ENCODE measurements at places on chromosomes 4 and X.

GRCh38 chr4:27629532-27630225 lies 769.0 kb downstream of the STIM2 start:
- no peak for DNase-seq

GRCh38 chr4:88681209-88681608 lies 16.4 kb downstream of the NAP1L5 start:
- no peak for DNase-seq

GRCh38 chrX:72466493-72466892 lies 106.2 kb downstream of the HDAC8 start:
- DNase-seq = no peak

GRCh38 chr4:139666735-139667281 lies 1.2 kb downstream of the MGST2 start:
- no peak for DNase-seq

DNA sequence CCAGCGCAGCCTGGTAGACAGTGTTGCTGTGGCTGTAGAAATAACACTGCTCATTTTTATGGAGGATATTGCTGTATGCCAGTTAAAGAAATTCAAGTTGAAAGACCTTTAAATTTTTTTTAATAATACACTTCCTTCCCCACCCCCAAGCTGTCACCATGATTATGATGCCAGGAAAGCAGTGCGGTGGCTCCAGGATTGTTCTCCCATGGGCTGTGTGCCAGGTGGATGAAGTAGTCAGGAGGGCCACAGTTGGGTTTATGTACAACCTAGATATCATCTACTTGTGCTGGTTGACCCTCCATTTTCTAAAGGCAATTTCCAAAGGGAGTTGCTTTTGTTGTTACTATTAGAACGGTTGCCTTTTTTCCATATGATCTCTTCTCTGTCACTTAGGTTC lies 136.6 kb downstream of the AFF1 start:
- no peak for DNase-seq

GRCh38 chr4:176226736-176227135 lies 31.4 kb upstream of the SPATA4 start:
- no peak for DNase-seq

DNA sequence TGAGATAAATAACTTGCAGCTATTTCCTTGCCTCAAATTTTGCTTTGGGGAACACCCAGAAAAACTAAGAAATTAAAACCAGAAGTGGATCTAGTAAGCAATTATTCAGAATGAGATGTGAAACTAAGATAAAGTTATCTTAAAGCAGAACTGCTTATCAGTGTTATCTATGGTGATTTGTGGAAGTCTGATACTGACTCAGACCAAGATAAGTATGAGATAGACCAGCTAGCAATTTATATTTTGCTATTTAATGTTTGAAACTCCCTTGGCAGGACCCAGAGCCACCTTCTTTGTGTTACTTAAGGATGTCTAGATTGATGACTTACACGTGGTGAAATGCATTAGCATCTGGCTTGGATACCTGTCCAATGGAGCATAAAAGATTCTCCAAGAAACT lies 368.1 kb downstream of the EPHA5 start:
- DNase-seq = no peak

DNA sequence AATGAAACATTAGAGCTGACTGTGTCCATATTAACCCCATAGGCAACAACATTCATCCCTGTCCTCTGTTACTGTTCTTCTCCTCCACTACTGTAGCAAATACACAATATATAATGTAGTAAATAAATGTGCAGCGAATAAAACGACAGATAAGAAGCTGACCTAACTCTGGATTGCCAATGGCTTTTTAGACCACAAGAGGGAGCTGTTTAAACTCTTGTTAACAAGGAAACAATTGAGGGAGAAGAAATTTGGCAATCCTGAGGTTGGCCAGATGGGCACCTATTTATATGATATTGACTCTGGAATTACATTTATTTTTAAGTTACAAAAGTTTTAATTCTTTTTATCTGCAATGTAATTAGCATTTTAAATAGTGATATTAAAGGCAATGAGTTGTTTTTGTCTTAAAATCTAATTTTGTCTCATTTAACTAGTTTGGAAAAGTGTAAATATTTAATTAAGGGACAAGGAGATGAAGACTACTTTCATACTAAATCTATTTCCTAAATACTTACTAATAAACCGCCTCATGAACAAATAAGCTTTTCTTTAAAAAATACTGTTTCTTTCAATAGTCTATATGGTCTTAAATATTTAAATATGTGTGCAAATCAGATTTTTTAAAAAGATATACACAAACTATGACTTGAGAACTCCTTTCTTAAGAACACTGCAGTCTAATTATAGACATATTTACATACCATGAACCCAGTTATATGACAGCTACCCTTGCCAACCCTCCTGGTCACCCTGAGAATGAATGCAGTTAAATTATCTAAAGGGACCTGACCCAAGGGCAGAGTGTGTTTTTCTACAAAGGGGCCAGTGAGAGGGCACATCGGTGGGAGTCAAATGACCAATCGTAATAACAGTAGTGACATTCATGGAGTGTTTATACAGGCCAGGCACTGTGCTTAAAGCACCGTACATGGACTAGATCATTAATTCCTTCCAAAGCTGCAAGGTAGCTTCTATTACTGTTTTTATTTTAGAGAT lies 52.9 kb upstream of the HPF1 start:
- DNase-seq = no peak

- DNase-seq = no peak
Observed at GRCh38 chrX:7252013-7252610, 104.2 kb upstream of the PUDP start.

- DNase-seq = no peak
Observed at GRCh38 chrX:73127700-73128241, 48.5 kb upstream of the PABPC1L2A start.

DNA sequence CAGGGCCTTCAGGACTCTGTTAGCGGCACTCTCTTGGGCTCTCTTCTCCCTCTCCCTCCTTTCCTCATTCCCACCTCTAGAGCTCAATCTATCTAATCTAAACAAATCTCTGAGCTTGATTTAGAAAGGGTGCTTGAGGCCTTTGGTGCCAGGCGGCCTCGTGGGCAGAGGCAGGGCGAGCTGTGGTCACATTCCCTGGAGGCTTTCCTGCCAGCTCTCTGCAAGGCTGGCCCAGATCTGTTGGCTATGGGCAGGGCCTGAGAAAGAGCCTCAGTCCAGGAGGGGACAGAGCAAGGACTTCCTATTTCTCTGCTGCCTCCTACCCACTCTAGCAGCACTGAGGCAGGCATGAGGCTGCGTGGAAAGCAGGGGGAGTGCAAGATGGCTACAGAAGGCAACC lies 38.6 kb downstream of the PJA1 start:
- no peak for DNase-seq

DNA sequence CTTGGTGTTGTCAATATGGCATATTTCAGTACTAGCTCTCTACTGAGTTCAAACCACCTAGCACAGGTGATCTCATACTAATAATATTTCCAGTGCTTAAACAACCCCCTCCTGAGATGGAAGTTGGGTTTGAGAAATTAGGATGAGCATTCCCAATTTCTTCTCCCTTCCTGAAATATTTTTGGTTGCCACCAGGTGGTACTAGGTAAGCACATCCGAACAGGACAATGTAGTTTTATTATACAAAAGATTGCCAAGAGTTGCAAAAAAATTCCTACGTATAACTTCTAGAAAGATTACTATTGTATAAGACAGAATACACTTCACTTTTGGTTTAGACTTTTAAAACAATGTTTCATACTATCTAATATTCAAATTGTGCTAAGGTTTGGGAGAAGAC lies 484.5 kb downstream of the PACRGL start:
- no peak for DNase-seq

DNA sequence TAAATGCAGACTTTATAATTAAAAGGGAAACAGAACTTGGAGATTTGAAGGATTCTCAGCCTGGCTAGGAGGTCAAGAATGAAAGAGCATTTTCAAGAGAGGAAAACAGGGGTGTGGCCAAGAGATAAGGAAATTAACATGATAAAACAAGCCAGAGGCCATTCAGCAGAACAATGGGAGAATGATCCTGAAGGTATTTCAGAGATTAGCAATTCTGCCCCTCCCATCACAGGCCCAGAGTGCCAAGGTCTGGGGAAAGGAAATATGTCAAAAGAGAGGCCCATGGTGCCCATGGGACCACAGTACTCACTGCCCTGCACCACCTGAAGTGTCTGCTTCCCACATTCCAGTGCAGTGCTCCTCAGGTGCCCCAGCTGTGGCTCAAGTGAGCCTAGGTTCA lies 188.5 kb upstream of the STS start:
- DNase-seq = no peak

- no peak for DNase-seq
Observed at GRCh38 chr4:86557526-86557925, 36.6 kb upstream of the PTPN13 start.

- no peak for DNase-seq
Observed at GRCh38 chr4:14264437-14264836, 636.9 kb upstream of the BOD1L1 start.

- no peak for DNase-seq
Observed at GRCh38 chr4:30068234-30068633, 651.9 kb upstream of the PCDH7 start.

DNA sequence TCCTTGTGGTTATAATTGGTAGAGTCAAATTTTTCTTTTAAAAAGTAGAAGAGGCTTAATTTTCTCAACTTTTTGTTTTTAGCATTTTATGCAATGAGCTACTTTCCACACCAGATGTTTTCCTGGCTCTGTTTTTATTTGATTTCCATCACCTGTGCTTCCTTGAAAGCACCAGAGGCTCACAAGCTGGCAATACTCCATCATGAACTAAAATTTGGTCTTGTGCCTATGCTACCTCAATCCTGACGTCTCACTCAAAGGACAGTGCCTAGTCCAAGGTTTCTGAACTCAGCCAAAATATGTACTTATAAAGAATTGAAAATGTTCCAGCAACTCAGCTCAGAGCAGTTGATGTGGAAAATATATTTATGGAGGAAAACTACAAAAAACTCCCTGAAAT lies 914.0 kb upstream of the PRKX start:
- DNase-seq = no peak

DNA sequence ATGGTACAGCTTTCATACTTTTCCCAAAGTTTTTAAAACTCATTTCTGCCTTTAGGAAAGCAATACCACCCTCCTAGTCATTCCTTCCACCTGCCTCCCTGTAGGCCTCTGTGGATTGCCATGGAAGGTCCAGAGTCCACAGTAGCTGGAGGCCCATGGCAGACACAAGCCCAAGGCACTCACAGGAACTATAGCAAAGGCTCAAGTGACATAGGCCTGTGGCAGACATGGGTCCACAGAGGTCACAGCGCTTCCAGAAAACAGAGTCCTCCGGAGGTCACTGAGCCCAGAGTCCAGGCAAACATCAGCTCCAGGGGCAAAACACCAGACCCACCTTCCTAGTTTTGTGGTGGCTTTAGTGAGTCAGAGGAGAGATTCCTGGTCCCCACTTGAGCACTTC lies 147.6 kb upstream of the ATP6AP2 start:
- no peak for DNase-seq

DNA sequence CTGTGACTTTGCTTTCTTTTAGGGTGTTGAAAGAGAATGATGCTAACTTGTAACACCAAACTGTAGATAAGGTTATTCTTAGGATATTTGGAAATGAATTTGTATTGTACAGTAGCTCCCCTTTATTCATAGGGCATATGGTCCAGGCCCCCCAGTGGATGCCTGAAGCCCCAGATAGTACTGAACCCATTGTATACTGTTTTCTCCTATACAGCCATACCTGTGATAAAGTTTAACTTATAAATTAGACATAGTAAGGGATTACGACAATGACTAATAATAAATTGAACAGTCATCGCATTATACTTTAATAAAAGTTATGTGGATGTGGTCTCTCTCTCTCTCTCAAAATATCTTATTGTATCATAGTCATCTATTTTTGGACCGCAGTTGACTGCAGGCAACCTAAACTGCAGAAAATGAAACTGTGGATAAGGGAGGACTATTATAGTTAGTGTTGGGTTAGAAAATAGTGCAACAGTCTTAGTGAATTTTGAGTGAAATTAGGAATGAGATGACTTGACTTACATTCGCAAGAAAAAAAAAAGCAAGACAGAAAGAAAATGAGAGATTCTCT lies 105.1 kb downstream of the CLDN22 start:
- no peak for DNase-seq

DNA sequence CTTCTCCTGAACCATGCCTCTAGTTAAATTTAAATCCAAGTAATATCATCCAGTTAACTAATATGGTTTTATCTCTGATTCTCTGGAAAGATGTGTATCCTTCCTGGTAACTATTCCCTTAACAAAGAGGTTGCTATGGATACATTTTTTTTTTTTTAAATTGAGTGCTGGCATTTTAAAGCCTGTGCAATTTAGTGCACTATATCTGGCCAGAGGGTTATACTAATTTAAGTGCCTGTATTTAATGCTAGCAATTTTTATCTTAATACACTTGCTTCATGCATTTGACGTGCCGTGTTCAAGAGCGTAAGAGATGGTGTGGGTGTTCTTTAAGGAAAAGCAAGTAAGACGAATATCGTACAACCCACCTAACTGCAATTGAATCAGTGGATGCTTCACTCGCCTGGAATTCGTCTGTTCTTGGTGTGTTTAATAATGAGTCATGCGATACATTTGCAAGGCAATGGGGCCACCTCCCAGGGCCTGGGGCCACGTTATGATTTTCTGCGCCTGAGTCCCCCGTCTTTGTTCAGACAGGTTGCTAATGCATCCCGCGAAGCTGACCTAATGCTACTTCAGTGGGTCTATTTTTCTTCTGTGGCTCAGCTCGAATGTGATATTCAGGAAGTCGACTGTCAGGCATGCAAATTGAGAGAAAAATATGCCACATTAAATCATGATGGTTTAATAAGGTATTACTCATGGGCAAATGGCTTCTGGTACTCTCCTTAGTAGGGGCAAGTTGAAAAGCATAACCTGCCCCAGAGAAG lies 14.2 kb upstream of the MID1 start:
- DNase-seq = no peak

DNA sequence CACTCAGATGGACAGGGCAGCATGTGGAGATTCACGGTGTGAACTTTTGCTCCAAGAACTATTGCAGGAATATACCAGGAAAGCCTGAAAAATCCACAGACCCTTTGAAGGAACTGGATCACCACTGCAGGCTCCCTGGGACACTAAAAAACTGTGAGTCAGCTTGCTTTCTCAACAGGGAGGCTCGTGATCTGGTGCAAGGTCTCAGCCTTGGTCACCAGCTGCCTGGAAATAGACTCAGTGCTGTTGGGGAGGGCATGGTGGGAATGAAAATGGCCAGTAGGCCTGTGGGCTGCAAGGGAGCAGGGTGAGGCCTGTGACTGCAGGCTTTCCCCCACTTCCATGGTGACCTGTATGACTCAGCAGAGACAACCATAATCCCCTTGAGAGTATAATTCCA lies 426.4 kb upstream of the RPS6KA3 start:
- no peak for DNase-seq

GRCh38 chrX:69305333-69306062 lies 140.2 kb upstream of the PJA1 start:
- no peak for DNase-seq

GRCh38 chrX:109619771-109620170 lies 5.2 kb downstream of the KCNE5 start:
- DNase-seq = no peak

DNA sequence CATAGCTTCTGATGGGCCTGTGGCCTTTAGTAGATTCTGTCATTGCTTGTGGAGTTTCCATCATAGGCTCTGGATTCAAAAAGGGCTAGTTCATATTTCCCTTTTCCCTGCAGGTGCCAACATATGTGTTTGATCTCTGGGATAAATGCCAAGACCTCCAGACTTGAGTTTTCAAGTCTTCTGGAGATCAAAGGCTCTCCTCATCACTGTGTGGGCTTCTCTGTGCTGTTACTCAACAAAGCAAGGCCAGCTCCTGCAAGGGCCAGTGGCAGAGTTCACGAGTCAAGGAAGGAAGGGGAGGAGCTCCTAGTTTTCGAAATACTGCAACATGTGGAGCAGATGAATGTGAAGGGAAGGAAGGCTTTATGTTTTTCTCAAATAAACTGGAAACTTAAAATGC lies 62.7 kb upstream of the SCML1 start:
- DNase-seq = no peak
